T-helper 1 cell (primary cell): ENCODE measurements at places on chromosomes 12 and 14.

DNA sequence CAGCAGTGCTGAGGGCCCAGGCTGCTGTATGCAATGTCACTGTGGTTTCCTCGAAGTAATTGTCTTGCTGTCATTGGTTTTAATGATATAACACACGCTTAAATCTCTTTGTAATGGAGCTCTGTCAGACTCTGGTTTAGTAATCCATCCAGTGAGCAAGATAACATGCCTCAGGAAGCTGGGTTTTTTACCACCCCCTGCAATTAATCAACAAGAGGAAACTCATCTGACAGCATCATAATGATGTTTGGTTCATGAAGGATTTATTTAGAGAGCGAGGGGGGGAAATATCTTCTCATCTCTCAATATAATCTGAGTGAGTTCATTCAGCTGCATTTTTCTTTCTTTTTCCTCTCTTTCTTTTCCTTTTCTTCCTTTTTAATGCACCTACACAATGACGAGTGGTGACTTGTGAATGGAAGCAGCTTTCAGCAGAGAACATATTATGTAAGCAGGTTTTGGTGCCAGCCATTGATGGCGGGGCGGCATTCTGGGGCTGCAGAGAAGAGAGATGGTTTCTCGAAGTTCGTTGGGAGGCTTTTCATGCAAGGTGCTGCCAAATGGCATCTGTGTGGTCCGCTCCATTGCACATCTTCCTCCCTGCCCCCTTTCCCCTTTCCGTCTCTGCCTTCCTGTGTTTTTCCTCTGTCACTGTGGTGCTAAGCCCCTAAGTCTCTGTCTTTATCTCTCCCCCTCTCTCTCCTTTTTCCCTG, 6.7 kb downstream of the RPH3A start:
- no peak for DNase-seq

DNA sequence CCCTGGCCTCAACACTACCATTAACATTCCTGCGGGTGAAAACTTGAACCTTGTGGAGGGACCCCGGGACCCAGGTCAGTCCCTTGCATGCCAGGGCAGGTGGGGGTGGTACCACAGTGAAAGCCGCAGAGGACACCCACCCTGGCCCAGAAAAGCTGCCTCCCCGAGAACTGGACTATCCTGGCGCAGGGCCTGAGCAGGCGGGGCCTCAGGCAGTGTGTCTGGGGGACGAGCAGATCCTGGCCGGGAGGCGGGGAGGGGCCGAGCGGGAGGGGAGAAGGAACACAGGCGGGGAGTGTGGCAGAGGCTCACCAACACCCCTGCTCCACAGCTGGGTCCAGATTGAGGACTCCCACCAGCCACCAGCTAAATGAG, 10.0 kb downstream of the AHNAK2 start:
- no peak for DNase-seq

DNA sequence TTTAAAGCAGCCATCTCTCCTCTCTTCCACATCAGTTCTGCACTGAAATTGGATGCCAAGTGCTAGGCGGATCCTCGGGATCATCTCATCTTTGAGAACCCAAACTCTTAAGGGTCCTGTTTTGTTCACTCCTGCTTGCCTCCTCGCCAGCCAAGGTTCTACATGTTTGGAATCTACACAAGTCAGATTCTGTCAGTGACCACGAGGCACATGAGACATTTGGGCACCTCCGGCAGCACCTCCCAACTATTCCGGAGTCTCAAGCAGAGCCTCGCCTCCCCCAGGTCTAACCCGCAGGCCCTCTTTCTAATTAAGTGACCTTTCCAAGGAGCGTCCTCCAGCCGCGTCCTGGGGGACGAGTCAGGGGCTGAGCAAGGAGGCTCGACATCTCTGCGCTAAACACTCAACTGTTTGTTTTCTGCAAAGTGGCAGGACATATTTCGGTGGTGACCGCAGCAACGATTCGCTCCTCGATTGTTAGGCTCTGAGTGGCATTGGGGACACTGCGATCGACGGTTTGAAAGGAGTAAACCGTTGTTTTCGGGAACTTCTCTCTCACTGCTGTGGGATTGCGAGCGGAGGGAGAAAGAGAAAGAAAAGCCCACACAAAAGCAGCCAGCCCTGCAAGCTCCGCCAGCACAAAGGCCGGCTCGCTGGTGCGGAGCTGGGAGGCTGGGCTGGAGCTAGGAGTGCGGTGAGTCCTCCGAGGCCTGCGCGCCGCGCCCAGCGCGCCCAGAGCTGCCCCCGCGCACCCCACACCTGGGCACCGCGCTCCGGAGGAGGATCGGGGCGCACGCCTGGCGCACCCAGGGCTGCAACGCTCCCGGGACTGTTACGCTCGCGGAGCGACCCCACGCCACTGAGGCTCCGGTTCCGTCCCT, 640 bp downstream of the ARMH4 start:
- DNase-seq = peak; percentile 6

DNA sequence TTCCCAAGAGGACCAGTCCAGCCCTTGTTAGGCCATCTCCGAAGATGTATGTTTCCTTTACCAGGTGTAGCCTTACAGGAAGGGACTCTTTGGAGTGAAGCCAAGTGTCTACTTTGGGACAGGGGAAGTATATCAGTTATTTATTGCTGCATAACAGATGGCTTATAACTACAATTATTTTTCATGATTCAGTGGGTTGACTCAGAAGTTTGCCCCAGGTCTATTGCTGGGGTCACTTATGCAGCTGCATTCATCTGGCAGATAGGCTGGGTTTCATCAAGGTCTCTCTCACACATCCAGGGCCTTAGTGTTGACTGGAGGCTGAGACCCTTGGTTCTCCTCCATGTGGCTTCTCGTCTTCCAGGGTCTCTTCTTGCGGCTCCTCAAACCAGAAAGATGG, 170.1 kb downstream of the NRXN3 start:
- DNase-seq = no peak

DNA sequence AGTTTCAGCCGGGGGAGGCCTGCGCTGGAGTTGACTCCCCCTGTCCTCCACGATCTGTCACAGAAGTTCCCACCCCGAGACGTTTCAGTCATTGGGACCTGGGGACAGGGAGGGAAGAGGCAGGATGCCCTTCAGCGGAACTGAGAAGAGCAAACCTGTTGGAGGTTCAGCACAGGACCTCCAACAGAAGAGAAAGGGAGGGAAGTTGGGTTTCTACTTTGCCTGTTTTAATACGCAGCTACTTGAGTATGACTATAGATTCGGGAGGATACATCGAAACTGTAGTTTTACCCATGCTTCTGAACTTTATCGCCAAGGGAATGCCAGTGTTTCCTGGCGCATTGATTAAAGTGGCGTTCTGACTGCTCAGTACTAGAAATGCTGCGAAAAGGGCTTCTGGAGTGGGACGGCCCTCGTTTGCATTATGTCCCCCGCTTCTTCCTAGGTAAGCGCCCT, 2.3 kb upstream of the DUSP6 start:
- DNase-seq = no peak

GRCh38 chr14:53900499-53900898, 56.1 kb downstream of the BMP4 start:
- DNase-seq = no peak

- no peak for DNase-seq
Measured at GRCh38 chr12:40011775-40012129, 94.1 kb downstream of the SLC2A13 start.

DNA sequence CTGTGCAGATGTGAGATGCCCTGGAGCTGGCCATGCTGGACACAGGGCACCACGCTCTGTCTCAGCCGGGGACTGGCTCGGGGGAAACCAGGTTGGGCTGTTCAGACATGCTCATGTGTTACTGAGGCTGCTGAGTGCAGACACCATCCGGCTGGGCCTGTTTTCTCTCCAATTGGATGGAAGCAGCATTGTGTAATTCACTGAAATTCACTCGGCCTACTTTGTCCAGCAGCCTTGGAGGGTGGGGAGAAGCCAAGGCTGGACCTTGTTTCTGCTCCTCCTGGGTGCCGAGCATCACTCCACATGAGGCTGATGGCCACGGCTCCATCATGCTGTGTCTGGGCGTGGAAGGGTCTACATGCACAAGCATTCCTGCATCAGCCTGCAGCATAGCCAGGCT, 130.7 kb downstream of the SMOC1 start:
- no peak for DNase-seq

- no peak for DNase-seq
Measured at GRCh38 chr12:121050725-121051124, 11.7 kb upstream of the OASL start.

DNA sequence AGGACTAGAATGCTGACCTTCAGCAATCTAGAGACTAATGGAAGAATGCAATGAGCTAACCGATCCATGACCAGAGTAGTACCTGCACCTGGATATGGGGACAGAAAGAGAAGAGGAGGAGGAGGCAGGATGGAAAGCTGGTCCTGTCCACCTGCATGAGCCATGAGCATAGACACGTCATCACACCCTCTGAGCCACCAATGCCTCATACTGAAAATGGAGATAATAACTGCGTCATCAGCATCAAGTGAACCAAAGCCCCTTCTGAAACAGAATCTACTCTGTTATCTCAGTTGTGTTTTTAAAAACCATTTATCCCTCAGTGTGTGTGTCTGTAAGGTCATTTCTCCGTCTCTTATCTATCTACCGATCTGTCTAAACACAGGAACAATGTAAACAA, 327.0 kb downstream of the BCL11B start:
- DNase-seq = no peak

DNA sequence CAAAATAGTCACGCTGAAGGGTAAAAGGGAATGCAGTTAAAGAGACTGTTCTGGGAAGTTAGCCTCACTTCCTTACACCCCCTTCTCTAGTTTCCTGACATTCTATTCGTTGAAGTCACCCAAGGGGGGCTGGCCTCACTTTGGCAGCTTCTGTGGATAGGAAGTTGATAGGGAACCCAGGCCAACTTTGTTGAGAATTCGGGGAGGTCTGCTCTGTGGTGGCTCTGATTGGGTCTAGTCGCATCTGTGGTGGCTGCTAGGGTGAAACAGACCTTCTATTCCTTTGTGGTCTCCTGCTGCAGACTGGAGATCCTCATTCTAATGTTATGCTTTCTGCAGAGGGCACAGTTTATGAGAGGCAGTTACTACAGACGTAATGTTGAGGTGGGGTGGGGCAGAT, 28.8 kb upstream of the GZMB start:
- DNase-seq = no peak

DNA sequence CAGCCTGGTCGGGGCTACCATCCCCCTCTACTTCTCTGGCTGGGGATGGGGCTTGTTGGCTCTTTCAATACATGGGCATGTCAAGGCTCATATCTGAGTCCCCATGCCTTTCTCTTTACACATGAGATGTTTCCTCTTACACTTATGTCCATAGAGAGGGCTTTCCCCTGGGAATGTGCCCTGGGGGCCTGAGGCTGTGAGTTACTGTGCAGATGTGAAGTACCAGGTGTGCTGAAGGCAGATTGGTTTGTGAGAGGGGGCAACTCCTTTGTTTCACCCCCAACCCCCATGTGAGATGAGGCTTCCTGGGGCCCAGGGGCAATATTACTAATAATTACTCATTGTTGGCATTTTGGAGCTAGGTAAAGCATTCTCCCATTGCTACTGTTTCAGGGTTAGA, 32.8 kb downstream of the NRXN3 start:
- DNase-seq = no peak

- DNase-seq = no peak
Measured at GRCh38 chr14:89107626-89108025, 283.2 kb downstream of the TTC8 start.

DNA sequence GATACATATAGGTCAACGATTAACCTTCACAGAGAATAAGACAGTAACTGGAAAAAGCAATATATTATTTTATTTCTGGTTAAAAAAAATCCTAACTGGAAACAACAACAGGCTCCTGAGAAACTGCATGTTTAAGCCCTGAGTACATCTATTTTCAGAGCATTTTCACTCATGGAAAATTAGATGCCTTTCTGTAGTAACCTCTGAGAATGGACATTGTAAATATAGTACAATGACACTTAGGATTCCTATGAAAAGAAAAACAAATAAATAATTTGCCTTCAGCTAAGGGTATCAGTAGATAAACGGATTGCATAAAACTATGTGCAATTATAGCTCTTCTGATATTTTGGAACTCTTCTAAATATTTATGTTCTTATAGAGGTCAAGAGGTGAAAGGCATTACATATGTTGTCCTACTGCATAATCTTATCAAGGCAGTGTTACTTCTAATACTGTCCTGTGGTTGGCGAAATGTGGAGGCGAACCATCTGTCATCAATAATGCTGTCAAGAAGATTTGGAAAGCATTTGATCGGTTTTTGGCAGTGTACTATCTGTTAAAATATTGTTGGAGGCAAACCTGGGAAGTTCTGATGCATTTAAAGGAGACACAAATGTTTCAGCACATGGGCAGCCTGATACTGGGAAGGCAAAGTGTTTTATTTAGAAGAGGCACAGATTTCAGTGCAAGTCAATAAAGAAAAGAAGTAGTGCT, 381.8 kb downstream of the BTG1 start:
- no peak for DNase-seq

DNA sequence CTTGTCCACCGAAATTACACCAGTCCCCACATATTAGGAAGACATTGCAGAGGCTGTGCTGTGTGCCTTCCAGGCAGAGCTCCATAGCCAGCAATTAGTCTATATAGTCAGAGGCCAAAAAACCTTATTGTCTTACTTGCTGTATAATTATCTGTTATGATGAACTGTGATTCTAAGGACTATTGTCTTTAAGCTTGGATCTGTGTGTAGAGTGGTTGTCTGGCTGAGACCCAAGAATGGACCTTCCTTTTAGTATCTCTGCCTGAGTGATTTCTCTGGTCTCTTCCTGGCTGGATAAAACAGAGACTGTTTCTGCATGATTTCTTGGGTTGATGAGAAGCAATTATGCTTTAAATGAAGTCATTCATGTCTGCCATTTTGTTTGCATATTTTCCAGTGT, 465.3 kb downstream of the PRKD1 start:
- no peak for DNase-seq

DNA sequence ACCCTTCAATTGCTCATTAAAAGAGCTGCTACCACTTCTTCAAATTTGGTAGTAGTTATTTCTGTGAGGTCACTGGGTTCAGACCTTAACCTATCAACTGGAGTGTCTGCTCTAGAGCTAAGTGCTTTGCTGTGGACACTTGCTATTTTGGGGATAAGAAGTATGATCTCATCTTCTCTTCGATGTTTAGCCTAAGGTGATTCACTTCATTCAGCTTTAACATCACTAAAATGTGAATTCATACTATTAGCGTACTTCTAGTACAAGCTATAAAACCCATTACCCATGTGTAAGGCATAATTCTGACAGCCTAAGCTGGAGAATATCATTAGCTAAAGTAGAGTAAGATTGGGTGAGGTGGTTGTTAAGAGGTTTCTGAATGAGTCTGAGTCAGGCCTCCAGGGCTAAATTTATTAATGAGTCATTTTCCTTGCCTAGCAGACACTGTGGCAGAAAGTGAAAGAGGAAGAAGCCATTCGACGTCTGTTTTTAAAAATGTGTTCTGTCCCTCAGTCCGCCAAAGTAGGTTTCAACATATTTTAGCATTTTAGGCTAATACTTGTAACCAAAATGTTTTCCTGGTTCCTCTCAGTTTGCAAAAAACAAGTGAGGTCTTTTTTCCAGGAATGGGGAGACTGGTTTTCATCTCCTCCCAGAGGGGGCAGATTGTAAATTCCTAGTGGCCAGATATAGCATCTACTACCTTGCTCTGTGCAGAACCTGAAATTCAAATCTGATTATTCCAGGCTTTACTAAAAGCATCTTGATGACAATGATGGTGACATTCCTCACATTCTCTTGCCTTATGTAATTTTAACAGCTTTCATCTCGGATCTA, 103.6 kb downstream of the SSPN start:
- no peak for DNase-seq

- DNase-seq = no peak
Measured at GRCh38 chr12:129750421-129750820, 153.4 kb downstream of the TMEM132D start.

GRCh38 chr14:73025544-73025943, 1.4 kb downstream of the ZFYVE1 start:
- DNase-seq = no peak

GRCh38 chr14:99242816-99243721, 28.9 kb downstream of the BCL11B start:
- DNase-seq = no peak

GRCh38 chr12:3371018-3371417, 120.0 kb upstream of the PRMT8 start:
- DNase-seq = no peak
